AG04449 (cell line): ENCODE measurements at places on chromosomes 2 and 18.

DNA sequence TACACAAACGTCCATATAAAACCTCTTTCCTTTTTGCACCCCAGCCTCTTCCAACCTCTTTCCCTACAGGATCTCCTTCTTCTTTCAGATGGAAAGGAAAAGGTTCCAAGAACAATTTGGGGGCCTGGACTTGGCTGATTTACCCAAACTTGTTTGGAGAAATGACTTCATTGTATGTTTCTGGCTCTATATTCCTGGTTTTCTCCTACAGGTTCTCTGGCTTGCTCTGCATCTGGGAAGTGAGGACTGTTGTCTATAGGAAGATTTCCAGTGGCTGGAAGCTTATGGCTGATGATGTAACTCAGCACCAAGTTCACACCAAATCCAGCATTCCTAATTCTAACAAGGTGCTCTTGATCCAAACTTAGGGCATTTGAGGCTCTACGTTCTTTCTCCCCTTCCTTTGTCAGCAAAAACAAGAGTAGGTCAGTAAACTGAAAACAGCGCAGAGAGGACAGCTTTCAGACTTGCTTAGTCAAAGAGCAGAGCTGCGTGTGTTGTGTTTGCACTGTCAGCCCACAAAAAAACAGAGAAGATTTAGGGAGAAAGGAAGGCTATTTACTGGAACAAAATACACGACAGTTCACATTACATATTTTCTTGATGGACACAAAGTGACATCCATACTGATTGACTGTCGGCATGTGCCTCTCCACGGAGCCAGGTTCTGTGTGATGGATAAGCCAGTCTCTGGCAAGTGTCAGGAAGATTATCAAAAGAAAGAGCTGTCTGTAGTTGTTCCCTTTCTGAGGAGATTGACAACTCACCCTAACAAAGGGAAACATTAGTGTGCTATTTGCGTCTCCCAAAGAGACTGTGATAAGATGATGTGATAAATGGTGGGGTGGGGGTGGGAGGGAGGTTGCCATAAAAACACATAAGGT lies 39.7 kb downstream of the CDCA7 start:
- DNase-seq: no peak

DNA sequence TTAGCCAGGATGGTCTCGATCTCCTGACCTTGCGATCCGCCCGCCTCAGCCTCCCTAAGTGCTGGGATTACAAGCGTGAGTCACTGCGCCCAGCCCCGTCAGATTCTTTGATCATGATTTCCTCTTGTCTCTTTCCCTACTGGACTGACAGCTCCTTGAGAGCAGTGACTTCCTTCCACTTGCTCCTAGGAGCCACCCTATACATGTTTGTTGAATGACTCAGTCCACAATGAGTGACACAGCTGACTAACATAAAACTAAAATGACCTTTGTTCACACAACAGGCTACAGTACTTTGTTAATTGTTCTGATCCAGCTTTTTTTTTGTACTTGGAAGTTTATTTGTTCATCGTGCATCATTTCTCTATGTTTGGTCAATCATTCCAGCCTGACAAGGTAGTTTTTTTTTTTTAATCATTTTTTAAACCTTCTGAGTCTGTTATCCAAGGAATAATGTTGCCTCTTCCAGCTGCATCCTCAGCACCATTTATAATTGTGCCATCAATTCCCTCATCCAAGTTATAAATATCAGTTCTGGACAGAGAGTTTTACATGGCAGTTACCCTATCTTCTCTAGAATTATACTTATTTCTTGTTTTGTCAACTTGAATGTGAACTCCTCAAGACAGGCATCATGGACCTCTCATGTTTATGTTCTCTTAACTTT lies 42.9 kb upstream of the TUBA3E start:
- DNase-seq: no peak

- no peak for DNase-seq
These were observed 111.9 kb upstream of the COL5A2 start for GRCh38 chr2:189291460-189291859.

- DNase-seq: no peak
These were observed 352.5 kb upstream of the EPHA4 start for GRCh38 chr2:221924576-221924975.

DNA sequence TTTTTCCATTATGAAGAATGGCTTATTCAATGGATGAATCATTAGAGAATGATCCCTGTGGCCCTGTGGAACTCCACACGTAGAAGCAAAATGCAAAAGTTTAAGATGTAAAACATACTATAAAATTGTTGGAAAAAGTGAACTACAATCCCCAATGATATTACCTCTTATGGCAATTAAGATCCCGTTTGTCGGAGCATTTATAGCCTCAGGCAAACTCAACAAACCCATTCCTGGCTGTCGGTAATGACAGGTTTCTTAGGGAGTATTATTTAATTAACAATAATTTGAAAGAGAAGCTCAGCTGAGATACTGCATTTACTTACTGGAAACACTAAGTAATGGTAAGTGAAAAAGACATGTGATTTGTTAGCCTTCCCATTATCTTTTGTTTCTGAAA lies 138.3 kb downstream of the CDH20 start:
- no peak for DNase-seq

- DNase-seq: no peak
These were observed 2.1 kb downstream of the PDIA6 start for GRCh38 chr2:10810202-10811161.

DNA sequence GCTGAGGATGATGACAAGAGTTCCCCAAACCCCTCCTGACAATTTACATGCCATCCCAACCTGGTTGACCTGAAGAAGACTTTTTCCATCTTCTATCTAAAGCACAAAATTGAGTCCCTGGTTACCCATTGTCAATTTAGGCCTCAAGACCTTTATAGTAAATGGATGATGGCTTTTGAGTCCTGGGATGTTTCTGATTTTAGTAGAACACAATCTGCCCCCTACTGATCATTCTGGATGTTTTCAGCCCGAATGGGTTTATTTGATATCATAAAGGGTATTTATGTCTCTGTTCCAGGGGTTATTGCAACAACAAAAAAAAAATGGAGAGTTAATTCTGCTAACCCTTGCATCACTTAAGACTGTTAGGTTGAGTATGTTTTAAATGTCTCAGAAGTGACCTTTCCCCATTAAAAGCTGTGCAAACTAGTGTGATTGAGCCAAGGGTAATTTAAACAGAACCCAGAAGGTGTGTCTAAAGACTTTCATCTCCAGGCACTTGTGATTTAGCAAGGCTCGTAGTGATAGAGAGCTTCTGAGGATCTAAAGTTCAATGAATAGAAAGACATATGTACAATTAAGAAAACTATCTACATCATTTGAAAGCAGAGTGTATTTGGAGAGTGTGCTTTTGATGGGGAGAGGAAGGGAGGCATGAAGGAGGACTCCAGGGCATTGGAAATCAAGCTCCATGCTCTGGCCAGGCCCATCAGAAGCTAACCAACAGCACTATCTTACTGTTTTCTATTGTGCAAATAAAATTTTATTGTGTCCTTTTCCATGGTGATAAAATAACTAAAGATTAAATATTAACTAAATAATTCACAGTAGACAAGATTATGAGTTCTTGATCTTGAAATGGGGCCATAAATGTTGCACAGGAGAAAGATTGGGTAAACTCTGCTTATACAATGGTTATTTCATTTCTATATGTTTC lies 96.6 kb upstream of the NOSTRIN start:
- DNase-seq: no peak

GRCh38 chr2:1748176-1748740 lies 3.9 kb upstream of the PXDN start:
- DNase-seq: no peak

- DNase-seq: no peak
These were observed 559.8 kb upstream of the FANCL start for GRCh38 chr2:58800881-58801280.

GRCh38 chr2:206084439-206084869 lies 1.5 kb downstream of the INO80D start:
- DNase-seq: no peak

DNA sequence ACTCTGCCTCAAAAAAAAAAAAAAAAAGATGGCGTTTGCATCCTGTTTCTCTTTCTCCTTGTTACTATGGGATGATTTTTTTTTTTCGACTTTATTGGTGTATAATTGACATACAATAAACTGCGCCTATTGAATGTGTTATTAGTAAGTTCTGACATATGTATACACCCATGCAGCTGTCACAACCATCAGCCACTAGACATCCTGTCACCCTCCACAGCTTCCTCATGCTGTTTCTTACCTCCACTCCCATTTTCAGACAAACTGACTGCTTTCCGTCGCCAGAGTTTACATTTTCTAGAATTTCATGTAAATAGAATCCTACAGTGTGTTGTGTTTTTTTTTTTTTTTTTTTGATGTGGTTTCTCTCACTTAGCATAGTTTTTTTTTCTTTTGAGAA lies 27.9 kb downstream of the RRM2 start:
- DNase-seq: no peak

DNA sequence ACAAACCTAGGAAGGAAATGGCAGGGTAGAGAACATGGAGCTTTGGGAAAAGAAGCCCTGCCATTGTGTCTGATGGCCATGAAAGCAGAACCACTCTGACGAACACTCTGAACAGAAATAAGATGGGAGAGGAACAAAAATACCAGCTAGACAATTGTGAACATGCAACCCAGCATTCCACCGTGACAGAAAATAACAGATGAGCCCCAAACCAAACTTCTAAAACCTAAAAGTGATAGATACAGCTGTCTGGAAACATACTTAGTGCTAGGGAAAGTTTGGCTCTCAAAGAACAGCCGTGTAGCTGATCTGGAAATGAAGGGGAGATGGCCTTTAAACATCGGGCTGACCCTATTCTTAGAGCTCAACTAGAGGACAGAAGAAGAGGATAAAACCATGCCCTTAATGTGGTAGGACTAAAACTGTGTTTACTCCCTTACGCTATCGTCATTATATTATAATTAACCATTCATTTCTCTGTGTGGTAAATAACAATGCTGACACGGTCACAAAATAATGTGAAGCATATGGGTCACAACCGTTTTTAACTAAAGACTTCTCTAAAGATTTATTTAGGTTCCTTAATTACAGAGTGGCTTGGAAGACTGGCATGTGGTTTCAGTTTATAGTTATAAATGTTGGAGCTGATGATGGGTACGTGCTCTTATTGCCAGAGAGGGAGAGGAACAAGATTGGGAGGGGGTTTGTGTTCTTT lies 80.6 kb downstream of the MYO1B start:
- no peak for DNase-seq

DNA sequence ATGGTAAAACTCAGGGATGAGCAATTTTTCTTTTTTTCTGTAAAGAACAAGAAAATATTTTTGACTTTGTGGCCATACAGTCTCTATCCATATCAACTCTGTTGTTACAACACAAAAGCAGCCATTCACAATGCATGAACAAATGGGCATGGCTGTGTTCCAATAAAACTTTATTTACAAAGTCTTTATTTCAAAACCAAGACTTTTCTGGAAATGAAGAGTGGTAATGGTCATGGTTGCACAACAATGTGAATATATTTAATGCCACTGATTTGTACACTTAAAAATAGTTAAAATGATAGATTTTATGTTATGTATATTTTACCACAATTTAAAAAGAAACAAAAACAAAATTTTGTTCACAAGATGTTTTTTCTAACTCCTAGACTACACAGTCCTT lies 1.6 kb upstream of the DSG3 start:
- no peak for DNase-seq

DNA sequence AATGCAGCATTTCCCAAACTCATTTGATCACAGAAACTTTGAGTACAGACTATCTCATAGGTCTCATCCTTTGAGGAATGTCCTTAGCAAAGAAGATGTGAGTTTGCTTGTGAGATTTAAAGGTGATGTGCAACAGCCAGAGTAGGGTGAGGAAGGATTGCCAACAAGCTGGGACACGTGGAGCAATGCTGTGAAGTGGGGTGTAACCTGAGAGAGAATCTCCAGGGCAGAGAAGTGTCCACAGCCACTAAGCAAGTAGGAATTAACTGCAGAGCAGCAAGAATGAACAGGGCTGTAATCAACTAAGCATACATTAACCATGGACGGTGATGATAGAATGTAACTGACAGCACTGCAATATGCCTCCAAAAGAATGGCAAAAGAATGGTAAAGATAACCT lies 469.9 kb upstream of the NRP2 start:
- no peak for DNase-seq

- no peak for DNase-seq
These were observed 104.8 kb upstream of the CYP1B1 start for GRCh38 chr2:38180754-38181153.

DNA sequence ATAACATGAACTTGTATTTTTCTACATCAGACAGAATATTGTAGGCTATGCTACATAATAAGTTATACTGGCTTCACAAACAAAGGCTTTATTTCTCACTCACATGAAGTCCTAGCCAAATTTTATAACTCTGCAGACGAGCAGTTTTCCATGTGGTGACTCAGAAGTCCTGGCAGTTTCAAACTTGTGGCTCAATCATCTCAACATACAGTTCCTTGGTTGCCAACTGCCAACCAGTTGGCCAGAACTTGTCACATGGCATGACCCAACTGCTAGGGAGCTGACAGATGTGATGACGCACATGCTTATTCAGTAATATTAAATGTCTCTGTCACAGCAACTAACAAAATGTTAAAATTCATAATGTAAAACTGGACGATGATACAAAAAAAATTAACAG lies 63.8 kb upstream of the ZC3H15 start:
- peak; percentile 38 for DNase-seq

GRCh38 chr2:184041077-184041476 lies 557.3 kb upstream of the ZNF804A start:
- no peak for DNase-seq

DNA sequence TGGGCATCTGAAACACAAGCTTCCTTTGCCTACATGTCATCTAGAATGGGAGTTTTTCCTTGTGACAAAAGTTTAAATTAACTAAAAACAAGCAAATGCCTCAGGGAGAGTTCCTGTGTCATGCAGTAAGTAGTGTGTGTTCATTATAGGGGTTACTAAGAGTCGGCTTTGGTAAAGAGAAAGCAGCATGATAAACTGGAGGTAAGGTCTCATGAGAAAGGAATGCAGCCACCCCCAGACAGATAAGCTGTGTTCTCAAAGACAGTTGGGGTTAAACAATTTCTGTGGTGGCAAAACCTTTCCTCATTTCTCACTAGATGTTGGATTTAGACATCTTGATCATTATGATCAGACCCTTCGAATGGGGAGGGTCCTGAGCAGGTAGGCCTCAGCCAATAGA lies 129.7 kb downstream of the MAP4K4 start:
- DNase-seq: peak; percentile 75

DNA sequence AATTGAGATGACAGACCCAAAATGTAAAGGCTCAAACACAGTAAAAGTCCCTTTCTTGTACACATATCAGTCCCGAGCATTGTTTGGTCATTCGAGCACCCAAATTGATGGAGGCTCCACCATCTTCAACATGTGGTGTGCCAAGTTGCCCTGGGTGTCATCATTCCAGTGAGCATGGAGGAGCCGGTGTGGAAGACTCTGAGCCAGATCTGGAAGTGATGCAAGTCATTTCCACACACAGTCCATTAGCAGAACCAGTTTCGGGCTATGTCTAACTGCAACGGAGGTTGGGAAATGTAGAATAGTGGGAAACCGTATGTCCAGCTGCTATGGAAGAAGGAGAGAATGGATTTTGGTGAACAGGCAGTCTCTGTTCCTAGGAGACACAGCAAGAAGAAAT lies 40.9 kb upstream of the BZW1 start:
- no peak for DNase-seq

- no peak for DNase-seq
These were observed 248.2 kb upstream of the TNP1 start for GRCh38 chr2:217108086-217108485.
